ENCODE measurements at places on chromosomes 2 and 18.

DNA sequence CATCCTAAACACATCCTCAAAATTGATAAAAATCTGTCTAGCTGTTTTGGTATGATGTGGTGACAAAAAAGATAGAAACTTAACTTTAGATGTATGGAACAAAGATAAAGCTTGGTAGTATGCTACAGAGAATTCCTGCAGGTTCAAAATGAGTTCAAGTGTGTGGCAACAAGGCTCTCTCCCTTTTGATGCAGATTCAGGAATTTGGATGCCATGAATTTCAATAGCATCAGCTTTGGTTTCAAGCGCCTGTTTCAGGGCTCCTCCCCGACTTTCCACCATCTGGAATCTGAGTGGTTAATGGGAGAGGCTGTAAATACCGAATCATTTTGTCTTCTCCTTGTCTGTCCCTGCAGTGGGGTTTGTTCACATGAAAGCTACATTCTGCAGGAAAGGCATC lies 180.6 kb downstream of the MTX2 start:
- DNase-seq, result no peak

- DNase-seq, result no peak
Measured at GRCh38 chr18:24051031-24051947, 36.7 kb downstream of the TTC39C start.

DNA sequence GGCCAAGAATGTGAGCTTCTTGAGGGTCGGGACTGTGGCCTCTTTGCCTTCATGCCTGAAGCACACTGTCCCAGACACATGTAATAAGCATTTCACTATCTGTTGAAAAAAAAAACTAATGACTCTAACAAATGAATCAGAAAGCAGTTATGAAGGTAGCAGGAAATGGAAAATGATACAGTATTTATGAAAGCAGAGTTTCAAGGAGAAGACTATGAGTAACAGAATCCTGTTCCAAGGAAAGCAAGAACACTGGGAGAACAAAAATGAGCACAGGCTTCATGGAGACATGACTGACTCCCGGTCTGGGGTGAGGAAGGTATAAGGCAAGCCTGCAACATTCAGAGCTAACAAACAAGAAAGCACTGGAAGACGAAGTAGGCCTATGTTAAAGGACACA lies 190.8 kb downstream of the RNF152 start:
- DNase-seq, result no peak

DNA sequence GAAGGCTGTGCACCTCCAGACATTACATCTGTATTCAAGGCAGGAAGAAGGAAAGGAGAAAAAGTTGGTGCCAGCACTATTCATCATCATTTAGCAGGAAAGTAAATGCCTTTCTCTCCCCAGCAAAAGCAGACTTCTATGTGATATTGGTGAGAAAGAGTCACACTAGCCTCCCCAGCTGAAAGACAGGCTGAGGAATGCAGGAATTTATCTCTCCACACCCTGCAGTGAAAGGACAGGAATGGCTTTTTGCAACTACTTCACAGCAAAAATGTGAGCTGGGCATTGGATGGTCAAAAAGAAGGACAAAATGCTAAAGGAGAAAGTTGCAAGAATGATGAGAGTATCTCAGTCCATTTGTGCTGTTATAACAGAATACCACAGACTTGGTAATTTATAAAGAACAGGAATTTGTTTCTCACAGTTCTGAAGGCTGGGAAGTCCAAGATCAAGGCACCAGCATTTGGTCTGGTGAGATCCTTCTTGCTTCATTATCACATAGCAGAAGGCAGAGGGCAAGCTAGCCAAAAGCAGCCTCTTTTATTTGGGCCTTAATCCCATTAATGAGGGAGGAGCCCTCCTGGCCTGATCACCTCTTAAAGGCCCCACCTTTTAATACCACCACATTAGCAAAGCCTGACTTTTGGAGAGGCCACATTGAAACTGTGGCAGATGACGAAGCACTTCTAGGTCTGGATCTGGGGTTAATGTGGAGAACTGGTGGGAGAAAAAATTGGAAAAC lies 388.1 kb upstream of the SLC14A2 start:
- DNase-seq, result no peak

GRCh38 chr2:101830555-101830954 lies 133.0 kb downstream of the MAP4K4 start:
- DNase-seq, result no peak

- DNase-seq, result no peak
Measured at GRCh38 chr2:47405757-47406156, 2.8 kb downstream of the MSH2 start.

DNA sequence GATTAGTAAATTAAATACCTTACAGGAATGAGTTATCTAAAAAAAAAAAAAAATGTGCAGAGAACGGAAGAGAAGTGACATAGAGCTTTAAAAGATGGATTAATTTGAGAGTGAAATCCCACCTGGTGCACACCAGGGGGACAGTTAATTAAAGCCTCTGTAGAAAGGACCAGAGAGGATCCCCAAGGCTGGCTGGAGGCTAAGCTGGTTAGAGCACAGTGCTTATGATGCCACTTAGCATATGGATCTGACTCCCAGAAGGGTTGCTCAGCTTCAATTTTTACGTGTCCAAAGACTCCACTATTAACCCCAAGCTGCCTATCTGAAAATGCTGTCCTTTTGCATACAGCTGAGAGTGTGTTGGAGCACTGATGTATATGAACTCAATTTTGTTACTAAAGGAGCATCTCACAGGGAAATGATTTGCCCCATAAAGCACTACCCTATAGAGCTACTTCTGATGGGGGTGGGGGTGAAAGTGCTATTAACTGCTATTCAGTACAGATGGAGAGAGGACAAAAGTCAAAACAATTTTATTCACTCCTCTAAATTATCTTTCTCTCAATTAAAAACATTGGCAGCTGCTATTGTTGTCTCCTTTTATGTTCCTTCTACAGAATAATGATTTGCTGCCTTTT lies 15.2 kb upstream of the SLC8A1 start:
- DNase-seq, result no peak

- DNase-seq, result no peak
Measured at GRCh38 chr18:73880387-73880786, 267.2 kb downstream of the FBXO15 start.

DNA sequence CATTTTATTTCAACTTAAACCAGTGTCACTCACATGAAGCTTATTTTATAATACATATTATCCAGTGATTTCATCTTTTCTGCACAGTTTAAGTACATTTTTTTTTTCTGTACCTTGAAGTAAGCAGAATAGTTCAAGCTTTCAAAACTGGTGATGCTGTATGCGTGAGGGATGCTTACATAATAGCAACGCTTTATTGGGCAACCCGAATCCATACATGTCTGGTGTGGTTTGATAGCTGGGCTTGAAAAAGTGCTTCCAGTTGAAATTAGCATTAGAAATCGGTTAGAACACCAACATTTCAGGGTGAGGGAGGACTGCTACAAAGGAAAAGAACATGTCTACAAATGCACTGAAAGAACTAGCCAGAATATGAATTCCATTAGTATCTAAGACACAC lies 117.4 kb downstream of the MBP start:
- DNase-seq, result no peak

DNA sequence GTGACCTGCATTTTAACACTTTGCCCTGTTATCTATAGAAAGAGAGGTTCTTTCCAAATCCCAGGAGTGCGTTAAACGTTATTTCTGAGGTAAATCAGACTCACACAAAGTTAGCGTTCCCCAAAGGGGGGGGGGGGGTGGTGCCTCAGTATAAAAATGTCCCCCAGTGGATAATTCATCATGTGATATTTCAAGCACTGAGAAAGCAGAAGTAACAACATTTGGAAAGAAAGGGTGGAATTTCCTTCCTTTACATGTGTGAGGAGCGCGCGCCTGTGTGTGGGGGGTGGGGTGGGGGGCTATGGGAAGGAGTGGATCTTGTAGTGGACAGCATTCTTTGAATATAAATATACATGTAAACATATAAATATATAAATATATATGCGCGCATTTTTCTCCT lies 630.9 kb downstream of the NYAP2 start:
- no peak for DNase-seq

DNA sequence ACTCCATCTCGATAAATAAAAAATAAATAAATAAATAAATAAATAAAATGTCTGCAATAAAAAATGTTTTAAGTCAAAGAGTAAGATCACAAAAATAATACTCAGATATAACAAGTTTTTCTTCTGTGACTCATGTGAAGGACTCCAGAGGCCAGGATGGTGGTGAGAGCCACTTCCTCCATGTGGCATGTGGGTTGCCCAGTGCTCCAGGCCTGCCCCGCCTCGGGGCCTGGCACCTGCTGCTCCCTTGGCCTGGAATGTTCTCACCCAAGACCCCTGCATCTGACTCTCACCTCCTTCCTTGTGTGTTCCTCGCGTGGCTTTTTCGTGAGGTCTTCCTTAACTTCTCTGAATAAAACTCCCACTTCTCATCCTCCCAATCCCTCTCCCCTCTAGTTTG lies 77.4 kb upstream of the LDLRAD4 start:
- no peak for DNase-seq

DNA sequence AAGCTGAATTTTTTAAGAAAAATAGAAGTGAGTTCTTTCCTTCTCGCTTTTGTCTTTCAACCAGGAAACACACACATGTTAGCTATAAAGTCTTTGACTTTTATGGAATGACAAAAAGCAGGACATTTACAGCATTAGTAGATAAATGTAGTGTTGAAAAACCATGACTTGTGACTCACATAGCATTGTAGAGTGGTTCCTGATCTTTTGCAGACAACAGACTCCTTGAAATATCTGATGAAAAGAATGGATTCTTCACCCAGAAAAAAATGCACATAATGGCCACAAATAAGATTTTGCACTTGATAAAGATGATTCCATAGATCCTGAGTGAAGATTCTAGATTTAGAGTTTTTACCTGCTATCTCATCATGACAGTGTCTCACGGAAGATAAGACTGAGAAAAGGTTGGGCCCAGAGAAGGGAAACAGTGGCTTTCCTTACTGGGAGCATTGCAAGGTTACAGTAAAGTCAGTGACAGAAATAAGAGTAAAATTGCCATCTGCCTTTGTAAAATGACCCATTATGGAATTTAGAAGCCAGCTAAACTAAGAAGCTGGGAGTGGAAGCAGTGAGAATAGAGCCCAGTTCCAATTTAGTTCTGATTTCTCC lies 14.0 kb downstream of the SMARCAL1 start:
- DNase-seq, result no peak

- DNase-seq, result peak; percentile 18
Measured at GRCh38 chr18:39786477-39786876, 2168.6 kb upstream of the PIK3C3 start.

GRCh38 chr2:48112911-48113680 lies 206.8 kb upstream of the FBXO11 start:
- no peak for DNase-seq

- no peak for DNase-seq
Measured at GRCh38 chr2:120926463-120927264, 191.0 kb downstream of the GLI2 start.

GRCh38 chr2:229340086-229340760 lies 69.1 kb upstream of the PID1 start:
- DNase-seq, result no peak

GRCh38 chr2:68696554-68696953 lies 38.1 kb upstream of the ARHGAP25 start:
- DNase-seq, result no peak

DNA sequence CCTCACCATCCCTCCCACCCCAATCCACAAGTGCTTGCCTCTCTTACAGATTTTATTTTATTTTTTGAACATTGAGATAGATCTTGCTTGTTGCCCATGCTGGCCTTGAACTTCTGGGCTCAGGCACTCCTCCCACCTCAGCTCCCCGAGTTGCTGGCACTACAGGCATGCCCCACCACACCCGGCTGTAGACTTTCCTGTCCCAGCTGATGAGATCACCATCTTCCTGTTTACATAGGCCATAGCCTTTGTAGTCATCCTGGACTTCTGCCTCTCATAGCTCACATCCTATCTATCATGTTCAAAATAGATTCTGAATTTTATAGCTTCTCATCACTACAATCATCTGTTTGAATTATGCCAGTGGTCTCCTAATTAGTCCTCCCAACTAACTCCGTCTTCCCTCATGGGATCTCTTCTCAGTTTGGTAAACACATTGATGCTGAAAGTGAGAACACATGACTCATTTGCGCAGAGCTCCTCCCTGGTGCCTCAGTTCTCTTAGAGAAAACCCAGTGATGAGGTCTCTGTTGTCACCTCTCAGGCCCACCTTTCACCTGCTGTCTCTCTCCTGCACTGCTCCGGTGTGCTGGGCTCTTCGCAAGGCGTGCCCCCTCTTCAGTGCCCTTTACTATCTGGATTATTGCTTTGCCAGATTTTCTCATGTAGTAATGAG lies 243.0 kb downstream of the ZNF407 start:
- DNase-seq, result no peak

DNA sequence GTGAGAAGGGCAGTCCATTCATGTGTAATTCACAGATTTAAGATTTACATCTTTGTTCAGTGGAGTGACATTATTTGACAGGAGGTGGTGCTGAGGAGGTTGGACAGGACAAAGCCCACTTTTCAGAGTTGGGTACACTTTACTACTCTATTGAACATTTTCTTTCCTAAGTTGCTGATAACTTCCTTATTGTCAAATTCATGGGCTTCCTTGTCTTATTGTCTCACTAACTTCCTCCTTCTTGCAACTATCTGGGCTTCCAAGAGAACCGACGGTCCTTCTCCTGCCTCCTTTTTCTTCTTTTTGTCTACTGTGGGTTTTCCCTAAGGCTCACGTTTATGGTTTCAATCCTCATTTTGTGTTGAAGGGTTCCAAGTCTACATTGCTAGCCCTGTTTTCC lies 67.7 kb upstream of the DNMT3A start:
- no peak for DNase-seq

DNA sequence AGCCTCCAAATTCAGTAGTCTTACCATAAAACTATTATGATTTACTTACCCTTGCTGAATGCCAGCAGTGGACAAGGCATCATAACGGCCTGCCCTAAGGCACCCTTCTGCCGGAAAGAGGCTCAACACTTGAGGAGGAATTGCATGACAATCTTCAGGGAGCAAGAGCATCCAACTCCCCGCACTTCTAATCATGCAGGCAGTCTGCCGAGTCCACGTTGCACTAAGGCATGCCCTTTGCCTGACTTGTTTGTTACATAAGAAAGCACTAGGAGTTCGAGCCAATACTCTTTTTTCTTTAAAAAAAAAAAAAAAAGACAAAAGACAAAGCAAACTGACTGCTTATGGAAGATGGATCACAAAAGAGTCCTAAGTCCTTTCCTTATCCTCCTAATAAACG lies 17.9 kb upstream of the SPTBN1 start:
- DNase-seq, result no peak

DNA sequence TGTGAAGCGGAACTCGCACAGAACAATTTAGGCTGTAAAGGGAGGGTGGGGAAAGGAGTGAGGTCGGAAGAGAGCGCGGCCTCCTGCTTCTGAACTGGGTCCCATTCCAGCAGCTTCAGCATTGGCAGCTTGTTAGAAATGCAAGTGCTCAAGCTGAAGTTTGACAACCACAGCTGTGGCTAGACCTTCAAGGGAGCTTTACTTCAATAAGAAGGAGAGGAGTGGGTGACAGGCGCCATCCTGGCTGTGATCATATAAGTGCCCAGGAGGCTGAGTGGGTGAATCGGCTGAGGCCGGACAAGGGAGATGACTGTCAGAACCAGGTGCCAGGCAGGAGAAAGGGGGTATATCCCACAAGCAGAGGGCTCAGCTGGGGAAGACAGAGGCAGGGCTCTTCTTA lies 622.5 kb downstream of the GALR1 start:
- no peak for DNase-seq

- DNase-seq, result no peak
Measured at GRCh38 chr2:45399040-45399784, 211.9 kb downstream of the SRBD1 start.

GRCh38 chr2:119697290-119698020 lies 18.5 kb downstream of the TMEM177 start:
- DNase-seq, result no peak

Measured in NCI-H446 (cell line).